Transverse colon (tissue), 4 donors: ENCODE measurements at places on chromosomes 2 and 18. TPM values are rescaled to one million over a fixed set of nuclear protein-coding genes. Genes with fewer than 3 reads are reported as not detected.

The PRSS56 gene
- not detected for total RNA-seq

The FOXI3 gene
- not detected for total RNA-seq

The IGFBP5 gene
- total RNA-seq: 146 TPM

The SNTG2 gene
- 0.55 TPM for total RNA-seq

DNA sequence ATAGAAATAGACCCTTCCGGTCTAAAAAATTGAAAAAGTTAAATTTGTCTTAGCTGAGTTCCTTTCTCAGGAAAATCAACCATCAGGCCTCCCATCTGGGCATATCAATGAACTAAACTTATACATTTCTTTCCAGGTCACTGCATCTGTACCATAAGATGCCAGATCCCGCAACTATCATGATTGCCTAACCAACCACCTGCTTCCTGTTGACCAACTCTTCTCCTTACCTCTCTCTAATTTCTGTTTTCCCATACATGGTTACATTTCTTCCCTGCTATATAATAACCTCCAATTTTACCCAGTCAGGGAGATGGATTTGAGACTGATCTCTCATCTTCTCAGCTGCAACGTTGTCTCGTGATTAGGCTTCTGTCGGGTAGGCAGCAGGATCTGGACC is 228.7 kb downstream of the FSIP2 start:
- no peaks in the 10 kb centered on the region for H3K27me3 ChIP-seq
- no peaks in the 10 kb centered on the region for H3K4me1 ChIP-seq
- no peak overlapping the region for H3K27ac ChIP-seq
- DNase-seq: no peak
- no peak overlapping the region for H3K4me3 ChIP-seq

The CD207 gene
- not detected for total RNA-seq

GRCh38 chr2:219718066-219718465 is 90.6 kb downstream of the SLC4A3 start:
- H3K4me3 ChIP-seq: no peak overlapping the region
- DNase-seq: no peak
- peaks cover 6% of the 10 kb centered on the region for H3K27me3 ChIP-seq

DNA sequence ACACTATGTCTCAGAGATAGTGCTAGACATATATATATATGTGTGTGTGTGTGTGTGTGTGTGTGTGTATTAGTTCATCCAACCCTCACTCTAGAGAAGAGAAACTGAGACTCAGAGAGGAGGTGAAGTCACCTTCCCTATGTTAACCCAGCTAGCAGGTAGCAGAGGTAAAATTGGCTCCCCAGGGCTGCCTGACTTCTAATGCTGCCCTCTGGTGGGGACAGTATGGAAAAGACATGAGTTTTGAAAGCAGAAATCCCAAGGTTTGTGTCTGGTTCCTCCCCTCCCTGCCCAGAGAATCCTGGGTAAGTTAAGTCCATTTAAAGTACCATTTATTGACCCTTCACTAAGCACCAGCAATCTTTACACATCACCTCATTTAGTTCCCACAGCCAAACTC is 137.7 kb downstream of the THNSL2 start:
- no peaks in the 10 kb centered on the region for H3K27me3 ChIP-seq
- H3K36me3 ChIP-seq: no peaks in the 10 kb centered on the region
- DNase-seq: no peak
- no peak overlapping the region for H3K4me3 ChIP-seq
